SJCRH30 (cell line): ENCODE measurements at places on chromosomes 11 and 22.

- 0 out of 2 replicates have a peak, but pooled peaks cover 2% of the 10 kb centered on the region for H3K36me3 ChIP-seq
- peak; percentile 15 for DNase-seq
- H3K4me3 ChIP-seq = no peak overlapping the region
- H3K27ac ChIP-seq = no peak overlapping the region
Observed at GRCh38 chr11:42407341-42407740, 904.5 kb upstream of the API5 start.

GRCh38 chr11:70205766-70206165, 2.7 kb downstream of the FADD start:
- no peaks in the 10 kb centered on the region for H3K27me3 ChIP-seq
- H3K36me3 ChIP-seq = 0 out of 2 replicates have a peak, but pooled peaks cover 5% of the 10 kb centered on the region
- 0 out of 2 replicates have a peak, but pooled peaks cover 4% of the 10 kb centered on the region for H3K4me1 ChIP-seq
- H3K4me3 ChIP-seq = no peak overlapping the region
- no peak for DNase-seq
- H3K27ac ChIP-seq = no peak overlapping the region

- peaks cover 17% of the 10 kb centered on the region for H3K4me1 ChIP-seq
- peaks cover 4% of the 10 kb centered on the region; the same call in 1 of the 2 replicates for H3K36me3 ChIP-seq
- H3K27ac ChIP-seq = no peak overlapping the region
- no peaks in the 10 kb centered on the region for H3K27me3 ChIP-seq
- H3K4me3 ChIP-seq = no peak overlapping the region
Observed at GRCh38 chr11:126345759-126346585, 9.5 kb upstream of the ST3GAL4 start.

GRCh38 chr11:75398906-75399305, 412 bp upstream of the RPS3 start:
- no peaks in the 10 kb centered on the region for H3K27me3 ChIP-seq
- H3K27ac ChIP-seq = no peak overlapping the region
- no peak for DNase-seq
- peak overlapping the region; percentile 80 for H3K4me3 ChIP-seq
- peaks cover 42% of the 10 kb centered on the region for H3K36me3 ChIP-seq
- H3K4me1 ChIP-seq = peaks cover 3% of the 10 kb centered on the region; the same call in 1 of the 2 replicates

DNA sequence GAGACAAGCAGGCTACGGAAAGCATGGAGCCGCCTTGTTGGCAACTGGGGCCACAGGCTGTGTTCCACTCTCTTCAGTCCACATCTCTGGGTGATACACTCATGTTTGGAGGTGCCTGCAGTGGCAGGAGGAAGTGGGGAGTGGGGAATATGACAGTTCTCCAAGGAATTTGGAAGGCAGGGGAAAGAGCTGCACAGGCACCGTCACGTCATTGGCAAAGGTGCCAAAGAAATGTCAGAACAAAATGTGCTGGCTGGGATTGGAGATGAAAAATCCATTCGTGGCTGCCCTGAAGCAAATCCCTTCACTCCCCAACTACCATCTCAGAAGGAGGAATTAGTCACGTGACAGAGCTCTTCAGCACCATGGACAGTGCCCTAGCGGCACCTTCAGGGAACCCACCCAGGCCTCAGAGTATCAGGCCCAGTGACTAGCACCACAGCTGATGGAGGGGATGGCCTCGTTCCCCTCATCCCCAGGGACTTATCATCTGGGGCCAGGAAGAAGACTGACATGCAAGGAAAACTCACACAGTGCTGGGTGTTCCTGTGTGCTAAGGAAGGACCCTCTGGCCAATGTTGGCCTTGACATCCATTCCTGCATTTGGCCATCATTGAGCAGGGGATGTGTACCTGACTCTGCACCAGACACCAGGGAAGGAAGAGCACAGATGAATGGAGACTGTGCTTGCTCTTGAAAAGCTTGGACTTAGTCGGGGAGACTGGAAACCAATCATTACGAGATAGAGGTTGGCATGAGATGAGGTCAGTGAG, 48.5 kb upstream of the PRDM11 start:
- peaks cover 20% of the 10 kb centered on the region for H3K27me3 ChIP-seq
- peak; percentile 83 for DNase-seq
- no peak overlapping the region for H3K27ac ChIP-seq
- H3K4me1 ChIP-seq = no peaks in the 10 kb centered on the region
- no peak overlapping the region for H3K4me3 ChIP-seq

DNA sequence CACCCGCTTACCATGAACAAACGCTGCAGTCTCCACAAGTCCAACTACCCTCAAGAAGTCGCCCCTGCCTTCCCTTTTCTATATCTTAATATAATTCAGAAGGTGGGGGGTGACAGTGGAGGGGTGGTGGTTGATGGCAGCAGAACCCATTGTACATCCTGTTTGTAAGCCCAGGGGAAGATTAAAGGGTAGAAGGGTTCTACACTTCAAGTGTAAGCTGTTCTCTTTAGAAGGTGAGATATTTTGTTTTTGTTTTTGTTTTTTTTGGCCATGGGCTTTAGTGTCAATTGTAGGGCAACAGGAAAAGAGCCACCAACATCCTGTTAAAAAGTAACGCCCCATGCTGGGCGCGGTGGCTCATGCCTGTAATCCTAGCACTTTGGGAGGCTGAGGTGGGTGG, 34.9 kb upstream of the RRAS2 start:
- H3K4me3 ChIP-seq = no peak overlapping the region
- no peak for DNase-seq
- H3K36me3 ChIP-seq = no peaks in the 10 kb centered on the region

- H3K27ac ChIP-seq = no peak overlapping the region
- no peak overlapping the region for H3K4me3 ChIP-seq
- H3K36me3 ChIP-seq = no peaks in the 10 kb centered on the region
- no peak for DNase-seq
- H3K4me1 ChIP-seq = peaks cover 19% of the 10 kb centered on the region
Observed at GRCh38 chr22:20203142-20203551, 52.3 kb upstream of the CCDC188 start.

DNA sequence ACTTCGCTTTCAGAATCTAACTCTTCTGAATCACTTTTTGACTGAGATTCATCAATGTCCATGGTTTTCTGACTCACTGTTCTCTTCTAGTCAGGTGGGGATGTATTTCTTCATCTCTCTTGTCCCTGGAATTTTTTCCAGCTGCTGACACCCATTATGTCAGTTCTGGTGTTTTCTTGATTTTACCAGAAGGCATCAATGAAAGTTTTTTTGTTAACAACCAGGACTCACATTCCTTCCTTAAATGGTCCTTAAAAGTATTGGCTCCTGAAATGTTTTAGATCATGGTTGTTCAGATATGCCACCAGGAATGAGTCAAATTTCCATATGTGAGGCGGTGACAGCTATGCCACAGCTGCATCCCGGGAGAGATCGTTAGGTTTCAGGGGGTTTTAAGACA, 12.9 kb downstream of the MICAL2 start:
- H3K27me3 ChIP-seq = no peaks in the 10 kb centered on the region
- H3K27ac ChIP-seq = peak overlapping the region; percentile 62
- peaks cover 41% of the 10 kb centered on the region for H3K4me1 ChIP-seq
- H3K4me3 ChIP-seq = no peak overlapping the region

GRCh38 chr22:41437198-41437597, 9.4 kb downstream of the TOB2 start:
- H3K4me3 ChIP-seq = no peak overlapping the region
- H3K4me1 ChIP-seq = peaks cover 12% of the 10 kb centered on the region
- no peak for DNase-seq
- H3K27ac ChIP-seq = no peak overlapping the region

- H3K27ac ChIP-seq = no peak overlapping the region
- no peaks in the 10 kb centered on the region for H3K36me3 ChIP-seq
- DNase-seq = no peak
- no peak overlapping the region for H3K4me3 ChIP-seq
- H3K27me3 ChIP-seq = no peaks in the 10 kb centered on the region
- H3K4me1 ChIP-seq = no peaks in the 10 kb centered on the region
Observed at GRCh38 chr11:48880021-48880441, 103.7 kb downstream of the TRIM51G start.
